GM20000 (cell line): ENCODE measurements at places on chromosomes 11 and 22.

- DNase-seq = no peak
Measured at GRCh38 chr22:34776817-34777216, 289.1 kb upstream of the ISX start.

- DNase-seq = no peak
Measured at GRCh38 chr11:2914455-2915195, 14.6 kb downstream of the PHLDA2 start.

GRCh38 chr11:95076416-95076815 is 9.7 kb downstream of the SRSF8 start:
- DNase-seq = no peak

DNA sequence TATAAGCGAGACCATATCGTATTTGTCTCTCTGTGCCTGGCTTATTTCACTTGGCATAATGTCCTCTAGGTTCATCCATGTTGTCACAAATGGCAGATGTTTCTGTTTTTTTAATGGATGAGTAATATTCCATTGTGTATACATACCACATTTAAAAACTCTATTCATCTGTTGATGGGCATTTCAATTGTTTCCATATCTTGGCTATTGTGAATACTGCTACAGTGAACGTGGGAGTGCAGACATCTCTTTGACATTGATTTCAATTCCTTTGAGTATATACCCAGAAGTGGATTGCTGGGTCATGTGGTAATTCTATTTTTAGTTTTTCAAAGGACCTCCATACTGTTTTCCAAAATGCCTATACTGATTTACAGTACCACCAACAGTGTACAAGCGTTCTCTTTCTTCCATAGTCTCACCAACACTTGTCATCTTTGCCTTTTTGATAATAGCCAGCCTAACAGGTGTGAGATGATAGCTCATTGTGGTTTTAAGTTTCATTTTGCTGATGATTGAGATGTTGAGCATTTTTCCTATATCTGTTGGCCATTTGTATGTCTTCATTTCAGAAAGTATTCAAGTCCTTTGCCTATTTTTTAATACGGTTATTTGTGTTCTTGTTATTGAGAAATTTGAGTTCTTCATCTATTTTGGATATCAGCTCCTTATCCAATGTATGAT is 194.7 kb upstream of the E2F8 start:
- no peak for DNase-seq
